ENCODE measurements at places on chromosomes 12 and 14.

DNA sequence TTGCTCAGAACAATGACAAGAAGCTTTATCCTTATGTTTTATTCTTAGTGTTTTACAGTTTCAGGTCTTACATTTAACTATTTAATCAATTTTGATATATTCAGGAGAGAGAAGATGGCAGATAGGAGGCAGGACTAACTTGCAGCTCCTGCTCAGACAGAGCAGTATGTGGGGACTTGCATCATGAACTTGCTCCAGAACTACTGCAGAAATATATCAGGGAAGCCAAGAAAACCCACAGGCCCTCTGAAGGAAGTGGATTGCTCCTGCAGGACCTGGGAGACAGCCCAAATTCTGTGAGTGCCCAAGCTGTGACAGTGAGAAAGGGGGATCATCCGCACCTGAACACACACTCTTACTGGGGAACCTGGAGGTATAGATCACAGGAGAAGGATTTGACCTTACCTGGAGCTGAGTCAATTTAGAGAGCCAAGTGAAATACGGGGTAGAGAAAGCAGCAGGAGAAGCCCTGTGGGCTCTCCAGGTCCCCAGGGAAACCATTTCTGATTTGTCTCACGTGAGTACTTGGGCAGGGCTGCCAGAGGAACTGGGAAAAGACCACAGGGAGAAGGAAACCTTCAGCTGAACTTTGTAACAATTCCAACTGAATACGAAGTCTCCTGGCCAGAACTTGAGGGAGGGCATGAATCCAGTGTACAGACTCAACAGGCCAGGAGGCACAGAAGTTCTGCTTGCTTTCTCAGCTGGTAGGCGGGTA is 28.9 kb upstream of the TSPAN8 start:
- no peak for DNase-seq

- DNase-seq: no peak
Measured at GRCh38 chr14:40870252-40870651, 736.4 kb upstream of the LRFN5 start.

DNA sequence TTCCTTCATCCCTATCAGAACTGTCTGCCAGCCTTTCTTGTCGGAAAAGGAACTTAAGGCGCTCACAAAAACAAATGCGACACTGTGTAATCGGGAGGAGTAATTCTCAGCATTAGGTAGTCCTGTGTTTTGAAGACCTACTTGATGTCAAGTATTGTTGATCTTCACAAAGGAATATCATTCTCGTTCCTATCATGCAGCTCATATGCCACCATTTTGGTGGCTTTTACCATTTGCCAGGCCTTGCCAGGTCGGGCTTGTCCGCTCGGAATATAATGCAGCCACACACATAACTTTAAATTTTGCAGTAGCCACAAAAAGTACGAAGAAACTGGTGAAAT is 903 bp upstream of the PPP4R3A start:
- no peak for DNase-seq

- DNase-seq: peak; percentile 15
Measured at GRCh38 chr14:34496679-34497513, 34.9 kb upstream of the SPTSSA start.

GRCh38 chr14:95831468-95831867 is 45.2 kb upstream of the TUNAR start:
- DNase-seq: no peak

DNA sequence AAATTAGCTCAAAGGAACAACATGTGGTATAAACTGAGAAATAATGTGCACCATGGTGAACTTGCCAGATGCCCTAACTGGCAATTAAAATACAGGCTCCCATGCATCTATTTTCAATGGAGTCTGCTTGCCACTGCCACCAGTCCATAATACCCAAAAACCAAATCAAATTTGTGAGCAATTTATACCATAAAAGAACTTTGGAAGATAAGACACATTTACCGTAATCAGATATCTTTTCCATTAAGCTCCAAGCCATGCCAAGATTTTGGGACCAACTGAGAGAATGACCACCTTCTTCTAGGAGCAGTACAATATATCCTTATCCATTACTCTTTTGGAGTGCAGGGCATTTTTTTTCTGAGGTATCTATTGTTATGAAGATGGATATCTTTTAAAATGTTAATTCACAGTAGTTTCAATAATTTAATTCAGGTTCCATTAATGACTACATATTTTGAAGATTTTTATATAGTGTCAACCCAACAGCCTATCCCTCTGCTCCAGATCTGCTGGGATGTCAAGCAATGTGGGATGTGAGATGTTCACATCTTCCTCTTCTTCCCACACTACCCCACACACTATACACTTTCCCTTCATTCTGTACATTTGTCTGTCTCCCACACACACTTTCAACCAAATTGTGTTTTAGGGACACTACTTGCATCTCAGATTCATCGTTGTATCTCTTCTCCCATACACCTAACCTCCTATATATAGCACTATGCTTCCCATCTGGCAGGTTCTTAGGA is 53.3 kb downstream of the KIF21A start:
- no peak for DNase-seq

GRCh38 chr14:34003691-34004090 is 52.8 kb upstream of the EGLN3 start:
- no peak for DNase-seq

All from C1 segment of cervical spinal cord (tissue), 14 donors.